Cardiac muscle cell (in vitro differentiated cells and primary cell): ENCODE measurements at places on chromosomes 16 and 17.

- DNase-seq = no peak
Measured at GRCh38 chr17:81607431-81607830, 29.5 kb downstream of the NPLOC4 start.

DNA sequence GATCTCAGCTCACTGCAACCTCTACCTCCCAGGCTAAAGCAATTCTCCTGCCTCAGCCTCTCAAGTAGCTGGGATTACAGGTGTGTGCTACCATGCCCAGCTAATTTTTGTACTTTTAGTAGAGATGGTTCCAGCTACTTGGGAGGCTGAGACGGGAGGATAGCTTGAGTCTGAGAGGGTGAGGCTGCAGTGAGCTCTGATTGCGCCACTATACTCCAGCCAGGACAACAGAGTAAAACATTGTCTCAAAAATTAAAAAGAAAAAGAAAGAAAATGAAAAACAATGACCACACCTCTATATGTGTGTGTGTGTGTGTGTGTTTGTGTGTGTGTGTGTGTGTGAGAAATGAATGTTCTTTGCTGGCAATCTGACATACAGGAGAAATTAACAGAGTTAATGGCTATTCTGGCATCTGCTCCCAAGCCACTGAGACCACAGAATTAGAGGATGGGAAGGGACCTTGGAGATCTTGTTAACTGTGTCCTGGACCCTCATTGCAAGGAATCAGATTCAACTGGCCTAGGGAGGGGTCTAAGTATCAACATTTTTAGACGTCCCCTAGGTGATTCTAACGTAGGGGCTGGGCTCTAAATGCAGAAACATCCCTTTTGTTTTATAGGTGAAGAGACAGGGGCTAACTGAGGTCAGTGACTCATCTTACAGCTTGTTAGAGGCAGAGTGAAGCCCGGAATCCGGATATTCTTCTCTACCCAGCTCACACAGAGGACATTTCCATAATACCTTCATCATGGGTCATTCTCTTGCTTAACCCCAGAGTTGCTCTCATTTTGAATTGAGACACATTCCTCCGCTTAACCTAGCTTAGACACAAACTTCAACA lies 16.4 kb upstream of the MARCHF10 start:
- DNase-seq = peak; percentile 86

DNA sequence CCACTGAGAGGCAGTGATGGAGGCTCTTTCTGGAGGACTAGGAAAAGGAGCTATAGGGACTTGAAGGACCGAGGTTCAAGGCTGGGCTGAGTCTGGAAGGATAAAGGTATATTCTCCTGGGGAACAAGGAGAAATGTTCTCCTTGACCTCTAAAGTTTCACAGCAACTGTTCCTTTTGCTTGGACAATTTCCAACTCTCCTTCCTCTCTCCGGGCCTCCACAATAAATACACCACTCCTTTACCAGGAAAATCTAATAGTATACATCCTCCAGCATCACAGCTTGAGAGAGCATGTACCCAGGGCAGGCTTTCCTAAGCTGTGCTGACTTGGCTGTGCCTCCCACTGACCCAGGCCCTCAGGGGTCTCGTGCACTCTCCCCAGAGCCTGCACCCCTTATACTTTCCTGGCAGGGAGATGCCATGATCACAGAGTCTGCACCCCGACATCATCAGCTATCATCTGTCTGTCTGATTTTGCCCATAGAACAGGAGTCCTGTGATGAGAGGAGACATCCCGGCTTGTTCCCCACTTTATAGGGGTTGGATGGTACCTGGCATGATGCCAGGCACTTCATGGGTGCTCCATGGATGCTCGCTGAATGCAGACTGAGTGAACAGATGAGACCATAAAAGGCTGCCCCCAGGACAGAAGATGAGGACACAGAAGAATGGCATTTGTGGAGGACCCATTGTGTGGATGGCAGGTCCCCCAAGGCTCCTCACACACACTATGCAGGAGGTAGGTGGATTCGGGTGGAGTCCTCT lies 582.6 kb upstream of the CDH5 start:
- DNase-seq = no peak

- no peak for DNase-seq
Measured at GRCh38 chr16:58402796-58403195, 10.5 kb downstream of the GINS3 start.

GRCh38 chr16:89811321-89811720 lies 5.1 kb downstream of the FANCA start:
- DNase-seq = no peak

DNA sequence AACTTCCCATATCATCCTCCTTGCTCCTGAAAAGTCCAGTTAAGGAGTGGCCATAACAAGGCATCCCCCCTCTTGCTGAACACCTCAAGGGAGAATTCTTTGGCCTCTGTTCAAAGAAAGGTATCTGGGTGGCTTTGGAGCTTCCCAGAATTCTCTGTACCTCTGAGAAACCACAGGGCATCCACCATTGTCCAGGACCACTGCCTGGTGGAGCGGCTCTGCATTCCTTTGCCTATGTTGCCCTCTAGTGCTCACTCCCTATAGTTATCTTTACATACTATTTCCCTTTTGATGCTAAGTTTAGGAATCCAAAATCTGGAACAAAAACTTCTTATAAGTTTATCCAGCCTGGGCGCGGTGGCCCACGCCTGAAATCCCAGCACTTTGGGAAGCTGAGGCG lies 30.3 kb downstream of the CHD9NB start:
- peak; percentile 72 for DNase-seq

GRCh38 chr16:19235478-19235877 lies 50.1 kb upstream of the CLEC19A start:
- DNase-seq = no peak

GRCh38 chr17:46832945-46833839 lies 14.7 kb upstream of the WNT3 start:
- DNase-seq = peak; percentile 52

- DNase-seq = peak; percentile 72
Measured at GRCh38 chr16:67571981-67572431, 9.7 kb downstream of the CTCF start.

- DNase-seq = no peak
Measured at GRCh38 chr17:62998665-62999393, 32.8 kb downstream of the TANC2 start.

- DNase-seq = no peak
Measured at GRCh38 chr17:81672504-81672903, 6.0 kb downstream of the CCDC137 start.

- DNase-seq = no peak
Measured at GRCh38 chr17:82232322-82232820, 3.5 kb downstream of the SLC16A3 start.

GRCh38 chr16:29014561-29015069 lies 29.8 kb downstream of the LAT start:
- no peak for DNase-seq

GRCh38 chr17:9050801-9051401 lies 29.6 kb downstream of the NTN1 start:
- no peak for DNase-seq

DNA sequence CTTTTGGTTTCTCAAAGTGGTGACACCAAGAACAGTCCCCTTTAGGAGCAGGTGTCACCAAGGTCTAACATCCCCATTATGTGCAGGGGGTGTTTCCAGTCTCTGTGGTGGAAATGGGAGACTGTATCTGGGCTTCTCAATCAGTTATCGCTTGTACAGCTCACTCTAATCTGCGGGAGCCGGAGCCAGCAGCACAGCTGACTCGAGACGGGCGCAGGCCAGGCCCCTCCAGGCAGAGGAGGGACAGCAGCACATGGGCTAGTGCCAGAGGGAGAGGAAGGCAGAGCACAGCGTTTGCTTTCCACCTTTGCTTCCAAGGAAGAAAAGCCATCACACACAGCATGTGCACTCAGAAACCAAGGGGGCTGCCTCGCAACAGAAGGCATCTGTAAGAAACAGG lies 91.2 kb upstream of the CREBBP start:
- peak; percentile 18 for DNase-seq

- DNase-seq = no peak
Measured at GRCh38 chr17:78727476-78728229, 54.4 kb downstream of the CYTH1 start.

GRCh38 chr16:89907055-89907814 lies 11.4 kb upstream of the MC1R start:
- no peak for DNase-seq

- DNase-seq = peak; percentile 97
Measured at GRCh38 chr17:29645515-29646051, 22.9 kb upstream of the CORO6 start.

GRCh38 chr17:10754109-10754508 lies 24.3 kb upstream of the TMEM220 start:
- peak; percentile 31 for DNase-seq

DNA sequence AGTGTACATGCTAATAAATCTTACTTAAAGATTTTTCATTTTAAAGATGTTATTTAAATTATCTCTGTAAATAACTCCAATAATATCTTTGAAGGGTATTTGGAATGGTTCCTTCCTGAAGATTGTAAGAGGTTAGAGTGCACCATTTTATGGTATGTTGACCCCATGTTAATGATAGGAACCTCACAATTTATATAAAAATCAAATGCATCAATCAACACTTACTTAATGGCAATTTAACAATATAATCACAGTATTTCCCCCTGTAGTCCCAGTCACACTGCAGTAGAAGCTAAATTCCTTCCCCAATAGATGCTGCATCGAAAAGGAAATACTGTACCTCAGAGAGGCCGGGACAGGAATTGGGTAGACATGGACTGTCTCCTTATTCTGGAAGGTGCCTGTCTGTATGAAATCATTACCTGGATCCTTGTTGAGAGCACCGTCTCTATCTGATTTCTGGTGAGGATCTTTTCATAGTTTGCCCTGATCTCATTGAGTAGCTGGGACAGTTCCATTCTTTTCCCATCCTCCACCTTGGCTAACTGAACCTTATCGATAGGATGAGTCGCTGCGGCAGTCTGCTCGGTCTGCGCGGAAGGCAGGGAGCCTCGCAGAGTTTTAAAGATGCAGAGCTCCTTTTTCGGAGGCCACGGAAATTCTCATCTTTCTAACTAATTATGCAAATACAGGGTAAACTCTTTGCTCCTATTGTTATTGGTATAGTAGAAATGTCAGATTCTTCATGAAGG lies at the start of gene KRT222:
Gene KRT222 (minus strand): TSS at position 596 of the 752 bp plus-strand sequence. CDS start 78 bp downstream, at position 518.
- no peak for DNase-seq
